CD4-positive, CD25-positive, alpha-beta regulatory T cell (primary cell): ENCODE measurements at places on chromosomes 16 and 17.

DNA sequence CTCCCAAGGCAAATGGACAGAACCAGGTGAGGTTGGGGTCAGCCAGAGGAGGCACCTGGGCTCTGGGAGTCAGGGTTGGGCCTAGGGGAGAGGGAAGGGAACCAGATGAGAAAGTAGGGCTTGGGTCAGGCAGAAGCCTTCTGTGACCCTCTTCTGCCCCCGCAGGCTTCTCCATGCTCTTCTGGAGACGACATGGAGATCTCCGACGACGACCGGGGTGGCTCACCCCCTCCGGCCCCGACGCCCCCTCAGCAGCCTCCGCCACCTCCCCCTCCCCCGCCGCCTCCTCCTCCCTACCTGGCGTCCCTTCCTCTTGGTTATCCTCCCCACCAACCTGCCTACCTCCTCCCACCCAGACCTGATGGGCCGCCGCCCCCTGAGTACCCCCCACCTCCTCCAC, 7.9 kb downstream of the SETD1A start:
- DNase-seq, result no peak

- DNase-seq, result no peak
Measured at GRCh38 chr16:11165349-11165748, 90.7 kb downstream of the SOCS1 start.

GRCh38 chr16:48335961-48336360, 49.3 kb downstream of the SIAH1 start:
- no peak for DNase-seq

DNA sequence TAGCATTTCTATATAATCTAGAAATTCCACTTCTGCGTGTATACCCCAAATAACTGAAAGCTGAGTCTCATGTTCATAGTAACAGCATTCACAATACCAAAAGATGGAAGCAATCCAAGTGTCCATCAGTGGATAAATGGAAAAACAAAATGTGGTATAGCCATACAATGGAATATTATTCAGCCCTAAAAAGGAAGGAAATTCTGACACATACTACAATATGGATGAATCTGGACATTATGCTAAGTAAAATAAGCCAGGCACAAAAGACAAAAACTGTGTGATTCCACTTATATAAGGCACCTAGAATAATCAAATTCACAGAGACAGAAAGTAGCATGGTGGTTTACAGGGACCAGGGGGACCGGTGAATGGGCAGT, 20.4 kb downstream of the HOXB1 start:
- DNase-seq, result no peak
